ENCODE measurements at places on chromosomes 1 and 21.

GRCh38 chr1:29453502-29454240 lies 217.3 kb downstream of the PTPRU start:
- no peak for DNase-seq

DNA sequence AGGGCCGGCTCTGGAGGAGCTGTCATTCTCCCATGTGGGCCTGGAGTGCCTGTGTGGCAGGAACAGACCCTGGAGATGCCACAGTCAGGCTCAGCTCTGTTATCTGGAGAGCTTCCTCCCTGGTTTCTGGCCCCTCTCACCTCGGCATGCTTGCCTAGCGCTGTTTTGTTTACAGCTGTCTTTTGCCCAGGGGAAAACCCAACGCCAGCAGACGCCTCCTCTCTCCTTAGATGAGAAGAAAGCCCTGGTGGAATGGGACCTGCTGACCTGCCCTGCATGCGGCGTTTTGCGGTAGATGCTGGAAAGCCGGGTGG lies 104.9 kb downstream of the CRYAA start:
- DNase-seq = no peak

- DNase-seq = no peak
Measured at GRCh38 chr1:2378441-2378851, 12.9 kb downstream of the MORN1 start.

GRCh38 chr21:28133116-28133515 lies 859.6 kb downstream of the LTN1 start:
- no peak for DNase-seq

- no peak for DNase-seq
Measured at GRCh38 chr1:56688522-56689026, 43.5 kb downstream of the PRKAA2 start.

GRCh38 chr21:30408782-30409494 lies 13.1 kb downstream of the KRTAP13-1 start:
- DNase-seq = no peak

DNA sequence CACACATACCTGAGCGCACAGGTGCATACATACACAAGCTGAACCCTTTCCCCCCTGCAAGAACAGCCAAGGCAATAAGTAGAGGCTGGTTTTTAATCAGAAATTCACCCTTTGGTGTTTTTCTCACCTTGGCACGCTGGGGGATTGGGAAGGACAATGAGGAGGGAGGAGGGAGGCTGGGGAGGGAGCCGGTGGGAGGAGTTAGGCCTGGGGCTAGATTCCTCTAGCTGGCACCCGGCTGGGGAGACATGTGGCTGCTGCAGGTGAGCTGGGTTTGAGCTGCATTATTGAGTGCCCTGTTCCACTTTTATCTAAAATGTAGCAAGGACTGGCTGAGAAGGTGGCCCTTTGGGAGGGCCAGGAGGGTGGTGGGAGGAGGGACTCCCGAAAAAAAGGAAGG lies 97.8 kb upstream of the CSF3R start:
- DNase-seq = no peak

DNA sequence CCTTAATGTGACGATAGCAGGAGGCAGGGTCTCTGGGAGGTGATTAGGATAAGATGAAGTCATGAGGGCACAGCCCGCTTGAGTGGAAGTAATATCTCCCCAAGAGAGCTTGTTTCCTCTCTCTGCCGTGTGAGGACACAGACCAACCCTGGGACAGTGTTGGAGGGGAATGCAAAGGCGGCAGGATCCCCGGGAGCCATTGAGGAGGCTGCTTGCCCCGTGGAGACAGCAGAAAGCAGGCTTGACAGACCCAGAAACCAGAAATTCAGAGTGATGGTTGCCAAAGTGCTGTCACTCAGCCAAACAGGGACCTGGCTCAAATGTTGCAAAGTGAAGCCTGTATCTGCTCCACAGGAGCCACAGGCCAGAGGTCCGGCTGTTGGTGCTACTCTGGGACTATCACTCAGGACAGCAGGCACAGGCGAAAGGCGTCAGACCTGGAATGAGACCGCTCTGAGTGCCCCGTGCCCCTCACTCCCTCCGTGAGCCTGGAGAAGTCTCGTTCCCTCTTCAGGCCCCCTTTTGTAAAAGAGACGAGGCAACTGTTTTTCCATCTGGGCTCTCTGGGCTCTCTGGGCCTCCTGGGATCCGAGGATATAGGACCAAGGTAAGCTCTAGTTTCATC lies 96.6 kb upstream of the VANGL1 start:
- DNase-seq = no peak

DNA sequence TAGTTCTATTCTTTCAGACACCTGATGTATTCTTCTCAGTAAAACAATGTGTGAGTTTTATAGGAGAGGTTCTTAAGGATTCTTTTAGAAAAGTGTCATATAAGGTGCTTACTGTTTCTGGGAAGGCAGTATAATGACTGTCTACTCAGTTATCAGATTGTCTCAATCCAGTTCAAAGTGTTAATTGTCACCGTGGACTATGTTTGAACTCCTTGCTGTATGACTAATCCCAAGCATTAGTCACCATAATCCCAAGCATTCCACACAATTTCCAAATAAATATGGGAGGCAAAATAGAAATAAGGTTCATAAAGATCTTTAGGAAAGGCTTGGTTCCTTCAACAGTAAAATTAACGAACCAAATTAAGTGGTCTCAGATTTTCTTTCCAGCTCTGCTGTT lies 342.1 kb upstream of the NR5A2 start:
- DNase-seq = no peak

GRCh38 chr1:228378090-228378872 lies 28.4 kb downstream of the TRIM11 start:
- peak; percentile 57 for DNase-seq

GRCh38 chr1:102970496-102971078 lies 137.7 kb downstream of the COL11A1 start:
- no peak for DNase-seq

DNA sequence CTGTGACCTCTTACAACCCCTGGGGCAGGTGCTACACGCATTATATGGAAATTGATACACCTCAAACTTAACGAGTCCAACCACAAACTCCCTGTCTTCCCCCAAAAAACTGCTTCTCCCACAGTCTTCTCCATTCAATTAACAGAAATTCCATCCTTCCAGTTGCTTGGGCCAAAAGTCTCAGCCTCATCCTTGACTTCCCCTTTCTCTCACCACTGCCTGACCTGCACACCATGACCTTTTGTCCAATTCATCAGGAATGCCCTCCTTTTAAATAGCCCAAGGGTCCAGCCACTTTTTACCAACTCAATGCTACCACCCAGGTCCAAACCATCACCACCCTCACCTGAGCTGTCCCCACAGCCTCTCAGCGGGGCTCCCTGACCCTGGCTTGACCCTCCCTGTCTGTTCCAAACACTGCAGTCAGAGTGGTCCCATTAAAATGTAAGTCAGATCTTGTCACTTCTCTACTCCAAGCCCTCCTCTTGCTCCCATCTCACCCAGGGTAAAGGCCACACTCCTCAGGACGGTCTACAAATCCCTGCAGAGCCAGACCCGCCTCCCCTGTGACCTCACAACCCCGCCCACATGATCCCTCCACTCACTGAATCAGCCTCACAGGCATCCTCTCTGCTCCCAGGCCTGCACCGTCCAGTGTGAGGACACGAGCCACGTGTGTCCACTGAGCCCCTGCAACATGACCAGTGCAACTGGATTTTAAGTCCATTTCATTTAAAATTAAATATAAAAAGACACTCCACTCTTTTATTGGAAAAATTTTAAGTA lies 18.5 kb downstream of the KCNN3 start:
- no peak for DNase-seq

DNA sequence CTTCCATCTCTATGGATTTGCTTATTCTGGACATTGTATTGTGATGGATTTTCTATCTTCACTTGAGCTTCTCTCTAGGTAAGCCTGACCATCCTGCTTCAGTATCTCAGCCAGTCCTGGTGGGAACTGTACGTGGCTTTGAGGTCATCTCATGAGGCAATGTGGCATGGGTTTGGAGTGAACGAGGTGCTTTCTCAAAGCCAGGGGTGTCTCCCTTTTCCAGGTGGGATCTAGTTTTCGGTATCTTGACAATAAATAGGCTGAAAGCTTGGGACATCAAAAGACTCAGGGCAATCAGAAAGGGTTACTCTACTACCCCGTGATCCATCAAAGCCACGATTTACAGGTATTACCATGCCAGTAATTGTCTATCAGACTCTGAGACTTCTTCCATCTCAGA lies 40.8 kb downstream of the AZIN2 start:
- DNase-seq = no peak

DNA sequence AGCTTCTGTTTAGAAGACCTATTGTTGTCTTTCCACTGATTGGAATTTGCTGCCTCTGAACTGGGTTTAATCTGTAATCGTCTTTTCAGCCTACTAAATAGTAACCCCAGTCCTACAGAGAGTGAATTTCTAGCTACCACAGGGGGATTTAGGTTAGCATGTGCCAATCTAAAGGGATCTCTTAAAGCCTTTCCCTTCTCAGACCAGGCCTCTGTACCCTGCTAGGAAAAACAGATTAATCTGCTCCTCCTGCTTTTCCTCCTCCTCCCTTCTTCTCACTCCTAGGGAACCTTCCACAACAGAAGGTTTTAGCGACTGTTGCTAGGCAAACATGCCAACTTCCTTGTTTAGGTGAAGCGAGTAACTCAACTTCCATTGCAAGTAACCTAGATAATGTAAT lies 1.3 kb upstream of the RC3H1 start:
- DNase-seq = no peak

DNA sequence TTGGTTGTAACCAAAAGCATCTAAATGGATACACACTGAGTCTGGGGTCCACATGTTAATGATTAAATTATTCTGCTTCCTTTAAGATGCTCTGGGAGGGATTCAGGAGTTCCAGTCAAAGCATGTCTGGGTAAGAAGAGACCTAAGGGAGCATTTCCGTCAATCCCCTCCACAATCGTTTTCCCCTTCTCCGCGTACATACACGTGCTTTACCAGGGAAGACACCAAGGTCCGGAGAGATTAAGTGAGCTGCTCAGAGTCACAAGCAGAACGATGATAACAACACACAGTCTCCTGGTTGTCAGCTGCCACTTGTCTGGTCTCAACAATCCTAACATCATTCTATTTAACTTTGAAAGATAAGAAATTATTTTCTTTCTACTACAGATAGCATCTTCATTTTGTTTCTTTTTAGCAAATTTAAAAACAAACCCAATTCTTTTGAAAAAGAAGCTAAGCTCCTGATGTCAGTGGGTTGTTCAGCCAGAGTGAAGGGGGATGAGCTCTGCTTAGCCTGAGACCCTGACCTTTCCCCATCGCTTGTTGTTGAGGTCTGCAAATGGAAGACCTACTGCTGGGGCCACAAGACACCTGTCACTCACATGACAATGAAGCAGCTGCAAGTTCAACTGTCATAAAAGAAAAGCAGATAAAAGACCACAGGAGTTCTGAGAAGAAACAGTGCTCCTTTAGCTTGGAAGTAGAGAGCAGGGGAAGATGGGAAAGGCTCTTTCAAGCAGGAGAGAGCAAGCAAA lies 4.5 kb downstream of the PAFAH2 start:
- no peak for DNase-seq

- no peak for DNase-seq
Measured at GRCh38 chr1:191350938-191351337, 807.3 kb upstream of the RGS18 start.

DNA sequence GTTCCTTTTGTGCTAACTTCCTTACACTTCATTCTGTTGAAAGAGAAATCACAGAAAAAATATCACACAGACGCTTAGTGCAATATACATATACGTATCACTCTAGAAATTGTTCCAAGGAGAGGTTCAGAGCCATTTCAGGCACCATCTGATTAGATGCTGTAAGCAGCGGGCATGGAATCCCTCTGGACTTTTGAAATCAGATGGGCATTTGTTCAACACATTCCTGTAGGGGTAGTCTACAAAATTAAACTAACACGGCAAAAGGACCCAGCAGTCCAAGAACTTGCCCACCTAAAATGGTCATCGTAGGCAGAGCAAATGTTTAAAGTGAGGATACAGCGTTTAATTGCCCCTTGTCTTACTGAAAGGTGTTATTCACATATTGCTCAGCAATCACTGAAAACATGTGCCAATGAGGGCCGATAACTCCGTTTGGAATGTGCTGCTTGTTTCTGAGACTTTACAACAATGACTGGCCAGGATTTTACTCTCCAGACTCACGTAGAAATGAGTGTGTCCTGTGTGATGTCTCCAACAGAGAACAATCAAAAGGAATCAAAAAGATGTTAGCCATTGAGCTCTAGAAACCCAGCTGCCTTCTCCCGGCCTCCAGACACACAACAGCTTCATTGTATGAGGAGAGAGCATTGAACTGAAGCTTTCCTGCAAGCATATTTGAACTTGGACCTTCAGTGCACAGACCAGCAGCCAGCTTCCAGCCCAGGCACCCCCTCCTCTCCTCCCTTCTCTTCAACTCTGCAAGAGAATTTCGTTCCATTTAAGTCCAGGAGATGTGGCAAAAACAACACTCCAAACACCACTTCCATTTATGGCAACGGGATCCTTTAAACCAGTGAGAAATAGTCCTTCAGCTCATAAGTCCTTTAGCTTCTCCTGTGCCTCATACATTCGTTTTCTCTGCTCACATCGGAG lies 32.1 kb upstream of the ADORA3 start:
- DNase-seq = no peak

- no peak for DNase-seq
Measured at GRCh38 chr1:62613325-62613727, 16.0 kb downstream of the ANGPTL3 start.

- DNase-seq = no peak
Measured at GRCh38 chr21:41600116-41600515, 92.2 kb upstream of the TMPRSS2 start.

DNA sequence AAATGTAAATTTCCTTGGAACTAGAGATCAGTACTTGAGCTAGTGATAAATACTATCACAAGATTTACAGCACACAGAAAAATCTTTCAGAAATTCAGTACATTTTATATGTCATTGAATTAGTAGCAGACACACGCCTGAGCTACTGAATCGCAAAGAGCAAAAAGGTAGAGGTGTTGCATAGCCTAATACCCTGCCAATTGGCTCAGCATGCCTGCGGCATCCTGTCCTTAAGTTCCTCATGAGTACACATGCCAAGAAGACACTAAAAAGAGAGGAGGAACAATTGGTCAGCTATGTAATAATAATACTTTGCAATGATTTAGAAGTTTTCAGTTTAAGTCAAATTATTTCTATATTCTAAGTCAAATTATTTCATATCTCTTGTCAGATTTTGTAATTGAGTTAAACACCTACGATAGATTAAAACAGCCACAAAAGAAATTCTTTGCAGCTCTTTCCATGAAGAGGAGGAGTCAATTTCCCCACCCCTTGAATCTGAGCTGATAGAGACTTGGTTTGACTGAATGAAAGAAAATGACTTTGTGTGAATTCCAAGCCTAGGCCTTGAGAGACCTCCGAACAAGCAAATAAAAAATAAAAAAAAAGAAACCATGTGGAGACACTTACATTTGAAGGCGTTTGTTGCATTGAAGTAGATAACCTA lies 36.2 kb upstream of the PKN2 start:
- DNase-seq = no peak
